GM12892 (cell line): ENCODE measurements at places on chromosomes 4 and X.

DNA sequence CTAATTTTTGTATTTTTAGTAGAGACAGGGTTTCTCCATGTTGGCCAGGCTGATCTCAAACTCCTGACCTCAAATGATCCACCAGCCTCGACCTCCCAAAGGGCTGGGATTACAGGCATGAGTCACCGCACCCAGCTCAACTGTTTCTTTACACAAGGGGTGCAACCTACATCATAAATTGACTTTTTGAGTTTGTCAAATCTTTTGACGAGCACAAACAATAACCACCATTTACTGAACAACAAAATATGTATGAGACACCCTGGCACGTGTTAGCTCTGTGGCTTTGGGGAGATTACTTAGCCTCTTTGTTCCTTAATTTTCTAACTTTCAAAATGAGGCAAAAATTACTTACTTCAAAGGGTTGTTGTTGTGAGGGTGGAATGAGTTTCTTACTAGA, 23.5 kb upstream of the SLC34A2 start:
- DNase-seq = no peak

DNA sequence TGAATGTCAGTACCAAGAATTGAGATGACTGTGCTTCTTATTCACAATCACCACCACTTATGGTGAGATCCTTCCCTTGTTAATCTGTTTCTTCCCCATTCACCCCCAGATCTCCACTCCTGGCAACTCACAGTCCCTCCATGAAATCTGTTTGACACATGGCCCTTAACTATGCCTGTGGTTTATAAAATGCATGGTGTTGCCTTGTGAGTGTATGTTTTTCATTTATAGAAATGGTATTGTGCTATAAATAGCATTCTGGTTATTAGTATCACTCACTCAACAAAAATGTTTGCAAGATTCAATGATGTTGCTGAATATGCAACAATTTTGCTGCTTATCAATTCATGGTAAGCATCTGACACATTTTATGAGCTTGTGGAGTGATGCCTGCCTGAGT, 131.0 kb downstream of the PRKX start:
- no peak for DNase-seq

- no peak for DNase-seq
Observed at GRCh38 chr4:108774809-108775530, 12.1 kb upstream of the ETNPPL start.

DNA sequence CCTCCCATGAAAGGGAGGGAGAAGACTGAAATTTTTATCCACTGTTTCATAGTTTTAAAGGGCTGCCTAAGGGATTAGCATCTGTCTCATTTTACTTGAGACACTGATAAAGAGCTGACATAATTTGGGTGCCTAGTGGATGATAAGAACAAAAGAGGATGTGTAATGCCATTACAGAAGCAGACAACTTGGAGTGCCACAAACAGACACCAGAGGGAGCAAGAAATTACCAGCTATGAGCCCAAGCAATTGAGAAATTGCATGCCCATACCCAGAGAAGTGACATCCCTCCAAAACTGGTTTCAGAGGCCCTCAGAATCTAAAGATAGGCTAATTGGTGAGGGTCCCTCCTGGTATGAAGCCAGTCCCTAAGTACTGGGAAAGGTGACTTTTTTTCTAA, 38.5 kb upstream of the POU3F4 start:
- no peak for DNase-seq

GRCh38 chr4:119589165-119589564, 39.4 kb downstream of the PDE5A start:
- no peak for DNase-seq

GRCh38 chr4:10582059-10582686, 102.4 kb downstream of the CLNK start:
- DNase-seq = no peak

- no peak for DNase-seq
Observed at GRCh38 chr4:15714646-15715435, 12.0 kb downstream of the BST1 start.

DNA sequence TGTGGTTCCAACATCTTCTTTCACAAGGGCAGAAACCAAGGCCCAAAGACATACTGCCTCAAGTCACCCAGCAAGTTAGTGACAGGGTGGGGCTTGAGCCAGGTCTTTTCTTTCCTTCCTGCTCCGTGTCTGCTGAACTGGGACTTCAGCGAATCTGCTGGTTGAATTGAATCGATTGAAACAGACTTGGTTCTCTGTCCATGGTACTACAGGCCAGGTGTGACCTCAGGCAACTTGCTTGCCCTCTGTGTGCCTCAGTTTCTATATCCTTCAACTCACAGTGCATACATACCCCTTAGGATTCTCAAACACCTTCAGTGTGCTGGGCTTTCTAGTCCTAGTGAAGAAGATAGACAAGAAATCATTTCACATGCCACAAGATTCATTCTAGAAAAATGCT, 2.0 kb upstream of the ABLIM2 start:
- DNase-seq = no peak

DNA sequence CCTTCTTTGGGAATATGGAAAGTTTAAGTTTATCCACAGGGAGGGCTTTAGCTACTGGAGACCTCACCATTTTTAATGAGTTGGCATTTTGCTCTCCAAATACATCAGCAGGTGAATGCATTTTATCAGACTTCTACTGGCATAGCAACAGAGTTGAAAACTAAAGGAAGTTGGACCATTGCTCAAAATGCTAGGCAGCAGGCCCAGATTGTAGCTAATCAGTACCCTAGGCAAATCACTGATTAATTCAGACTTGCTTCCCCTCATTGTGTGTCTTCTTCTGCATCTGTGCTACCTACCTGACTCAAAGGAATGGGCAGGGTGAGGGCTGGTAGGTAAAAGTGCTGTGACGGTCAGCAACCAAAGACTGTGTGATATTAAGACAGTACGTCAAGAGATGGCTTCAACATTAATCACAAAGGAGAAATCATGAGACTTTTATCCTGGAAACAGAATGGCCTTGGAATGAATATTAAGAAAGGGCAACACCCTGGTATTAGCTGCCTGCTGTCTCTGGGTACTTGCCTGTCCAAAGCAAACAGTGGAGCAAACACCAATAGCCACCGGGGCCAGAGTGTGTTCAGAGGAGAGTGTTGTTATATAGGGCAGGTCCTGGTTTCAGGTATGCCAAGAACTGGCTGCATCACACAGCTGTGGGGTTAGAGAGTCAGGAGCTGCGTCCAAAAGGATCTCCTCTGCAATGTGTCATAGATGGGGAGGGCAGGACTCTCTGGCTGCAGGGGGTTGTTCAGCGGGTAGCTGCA, 17.1 kb upstream of the SMIM20 start:
- no peak for DNase-seq
